Hepatocyte (in vitro differentiated cells): ENCODE measurements at places on chromosomes 7 and 10.

DNA sequence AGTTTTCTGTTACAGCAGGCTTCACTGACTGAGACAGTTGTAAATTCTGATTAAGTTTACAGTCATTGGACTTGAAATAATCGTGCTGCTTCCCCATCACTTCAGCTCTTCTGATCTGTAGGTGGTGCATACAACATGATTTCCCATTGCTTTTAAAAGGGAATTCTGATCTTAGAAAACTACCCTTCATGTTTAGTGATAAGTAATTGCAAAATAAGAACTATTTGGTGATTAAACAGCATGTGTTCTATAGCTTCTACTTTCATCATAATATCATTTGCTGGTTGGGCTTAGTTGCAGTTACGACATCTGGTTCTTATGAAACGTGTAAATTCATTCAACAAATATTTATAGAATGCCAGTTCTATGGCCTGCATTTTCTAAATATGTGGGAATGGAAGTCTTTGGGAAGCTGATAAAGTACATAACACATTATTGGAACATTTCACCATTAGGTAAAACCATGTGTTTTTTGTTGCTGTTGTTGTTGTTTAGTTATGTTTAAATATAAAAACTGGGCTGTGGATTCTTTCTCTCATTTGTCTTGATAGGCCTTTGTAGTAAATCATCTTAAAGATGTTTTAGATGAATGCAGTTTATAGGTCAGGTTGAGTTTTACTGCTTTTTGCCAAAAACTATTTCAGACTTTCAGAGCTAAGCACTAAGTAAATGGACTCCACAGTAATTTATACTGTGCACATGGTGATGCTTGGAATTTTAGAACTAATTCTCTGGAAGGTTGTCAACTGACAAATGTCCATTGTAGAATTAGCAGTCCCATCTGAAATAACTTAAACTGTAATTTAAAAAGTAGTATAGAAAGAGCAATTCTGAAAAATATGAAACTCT lies 13.1 kb downstream of the GNAI1 start:
- no peak overlapping the region for H3K4me3 ChIP-seq
- peak overlapping the region; percentile 56 for H3K27ac ChIP-seq
- H3K27me3 ChIP-seq, result no peaks in the 10 kb centered on the region

DNA sequence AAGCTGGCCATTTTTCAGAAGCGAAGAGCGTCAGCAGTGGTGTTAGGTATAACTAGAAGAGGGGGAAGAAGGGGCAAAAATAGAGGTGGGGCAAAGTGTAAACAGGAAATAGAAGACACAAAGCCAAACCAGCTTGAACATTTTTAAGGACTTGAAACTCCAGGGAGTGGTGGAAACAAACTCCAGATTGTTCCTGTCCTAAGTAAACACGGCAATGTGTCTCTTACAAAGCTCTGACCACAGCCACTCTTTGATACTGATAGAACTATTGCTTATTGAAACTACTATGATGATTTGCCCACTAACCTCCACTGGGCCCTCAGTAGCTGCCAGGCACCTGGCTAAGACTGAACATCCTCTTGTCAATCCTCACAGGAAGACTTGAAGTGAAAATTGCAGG lies 20.8 kb upstream of the CDH23 start:
- no peaks in the 10 kb centered on the region for H3K27me3 ChIP-seq
- H3K4me3 ChIP-seq, result no peak overlapping the region
- H3K27ac ChIP-seq, result no peak overlapping the region
- no peaks in the 10 kb centered on the region for H3K36me3 ChIP-seq
- DNase-seq, result no peak

DNA sequence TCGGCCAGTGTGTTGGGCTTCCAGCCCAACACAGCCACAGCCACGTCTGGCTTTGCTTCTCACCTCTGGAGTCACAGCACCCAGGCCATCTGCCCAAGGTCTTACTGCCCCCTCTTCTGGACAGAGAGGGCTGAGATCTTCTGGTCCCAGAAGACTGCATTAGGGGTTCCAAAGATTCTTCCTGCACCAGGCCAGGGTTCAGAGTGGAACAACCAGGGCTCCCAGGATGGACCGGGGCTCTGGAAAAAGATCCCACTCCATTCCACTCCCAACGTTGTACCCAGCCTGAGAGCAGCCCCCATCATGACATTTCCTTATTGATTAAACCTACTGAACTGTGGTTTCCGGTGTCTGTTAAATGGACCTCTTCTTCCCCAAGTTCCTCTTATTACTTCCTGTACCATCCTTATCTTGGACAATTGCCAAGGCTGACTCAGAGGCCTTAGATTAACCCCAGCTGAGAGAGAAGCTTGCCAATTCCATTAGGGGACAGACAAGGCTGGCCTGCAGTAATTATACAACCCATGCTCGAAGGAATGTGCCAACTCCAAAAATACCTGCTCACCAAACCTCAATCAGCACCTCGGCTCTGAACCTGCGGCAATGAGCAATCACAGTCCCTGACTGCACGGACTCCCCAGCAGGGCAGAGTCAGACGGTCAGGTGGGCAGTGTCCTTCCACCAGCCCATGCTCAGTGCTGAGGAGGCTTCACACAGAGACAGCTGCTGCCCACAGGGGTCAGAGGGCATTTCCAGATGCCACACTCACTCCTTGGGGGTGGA lies 47.9 kb upstream of the NPFFR1 start:
- H3K4me1 ChIP-seq, result peaks cover 6% of the 10 kb centered on the region
- no peak overlapping the region for H3K4me3 ChIP-seq
- peak; percentile 86 for DNase-seq
- no peaks in the 10 kb centered on the region for H3K27me3 ChIP-seq
- H3K36me3 ChIP-seq, result no peaks in the 10 kb centered on the region
- H3K27ac ChIP-seq, result peak overlapping the region; percentile 13

DNA sequence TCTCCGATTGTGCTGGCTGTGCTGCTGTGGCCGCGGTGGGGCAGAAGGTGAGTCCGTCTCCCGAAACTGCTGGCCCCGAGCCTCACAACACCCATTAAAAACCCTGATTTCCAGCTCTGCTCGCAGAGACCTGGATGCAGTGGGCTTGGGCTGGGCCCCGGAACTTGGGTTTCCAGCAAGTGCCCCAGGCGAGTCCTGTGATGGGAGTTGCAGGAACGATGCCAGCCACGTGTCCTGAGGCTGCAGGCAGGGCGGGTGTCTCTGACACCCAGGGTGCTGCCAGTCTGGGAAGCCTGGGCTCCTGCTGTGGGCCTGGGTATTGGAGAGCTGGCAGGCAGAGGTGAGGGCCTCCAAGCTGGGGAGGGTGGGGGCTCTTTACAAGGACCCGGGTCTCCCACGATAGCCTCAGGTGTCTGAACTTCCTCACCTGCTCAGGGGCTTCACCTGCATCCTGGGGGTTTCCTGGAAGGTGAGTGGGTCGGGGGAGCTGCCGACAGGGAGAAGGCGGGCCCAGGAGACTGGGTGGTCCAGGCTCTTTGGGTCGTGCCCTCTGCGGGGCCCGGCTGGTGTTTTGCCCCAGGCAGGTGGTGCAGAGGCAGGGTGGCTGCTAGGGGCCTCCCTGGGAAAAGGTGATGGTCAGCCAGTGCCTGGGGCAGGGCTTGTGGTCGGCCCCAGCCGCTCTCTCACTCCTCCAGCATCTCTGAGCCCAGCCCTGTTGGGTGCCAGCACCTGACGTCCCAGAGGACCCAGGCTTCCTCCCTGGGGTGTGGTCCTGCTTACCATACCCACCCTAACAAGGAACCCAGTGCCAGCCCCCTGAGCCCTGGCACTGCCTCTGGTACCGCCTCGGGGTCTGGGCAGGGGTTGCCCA lies 180.3 kb downstream of the DNAJB6 start:
- no peak for DNase-seq
- H3K27me3 ChIP-seq, result no peaks in the 10 kb centered on the region
- no peak overlapping the region for H3K4me3 ChIP-seq
- H3K27ac ChIP-seq, result no peak overlapping the region
- H3K36me3 ChIP-seq, result no peaks in the 10 kb centered on the region

GRCh38 chr7:46448478-46448877 lies 527.4 kb upstream of the IGFBP3 start:
- no peak overlapping the region for H3K4me3 ChIP-seq
- DNase-seq, result no peak
- H3K27me3 ChIP-seq, result no peaks in the 10 kb centered on the region
- H3K27ac ChIP-seq, result no peak overlapping the region
